Activated T-helper 1 cell treated with Interleukin-2 at 50 U/mL for 16 hours (primary cell): ENCODE measurements at places on chromosomes 3 and 15.

DNA sequence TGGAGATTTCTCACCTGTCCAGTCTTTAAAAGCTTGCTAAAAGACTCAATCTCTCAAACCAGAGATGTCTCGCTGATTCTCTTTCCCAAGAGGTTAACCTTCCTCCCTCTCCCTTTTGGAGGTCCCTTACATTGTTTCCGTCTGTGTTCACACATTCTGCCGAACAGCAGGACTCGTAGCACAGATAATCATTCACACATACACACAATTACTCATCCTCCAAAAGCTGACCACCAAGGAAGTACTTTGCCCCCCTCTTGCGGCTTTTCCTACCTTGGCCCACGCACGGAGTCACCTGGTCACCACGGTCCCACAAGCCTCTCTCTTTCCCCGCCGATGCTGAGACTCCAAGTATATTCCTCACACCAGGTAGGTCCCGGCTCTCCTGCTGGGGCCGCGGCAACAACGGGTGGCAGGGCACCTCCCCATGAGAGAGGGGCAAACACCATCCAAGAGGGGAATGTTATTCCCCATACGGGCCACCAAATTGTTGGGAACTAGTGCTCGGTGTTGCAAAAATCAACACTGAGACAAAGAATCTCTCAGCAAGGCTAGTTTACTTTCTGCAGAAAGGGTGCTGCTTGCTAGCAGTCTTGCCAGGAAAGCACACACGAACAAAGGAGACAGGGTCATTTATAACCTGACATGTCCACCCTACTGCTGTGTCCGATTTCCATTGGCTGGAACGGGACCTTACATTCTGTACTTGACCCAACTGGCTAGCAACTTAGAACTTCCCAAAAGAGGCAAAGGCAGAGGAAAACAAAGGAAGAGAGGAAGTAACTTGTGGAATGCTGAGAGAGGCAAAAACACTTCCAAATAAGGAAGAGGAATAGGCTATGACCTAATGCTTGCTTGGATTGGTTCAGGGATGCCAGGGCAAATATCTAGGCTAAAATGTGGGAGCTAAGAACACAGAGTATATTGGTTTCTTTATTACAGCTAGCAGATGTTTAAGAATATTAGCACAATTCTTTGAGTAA lies 102.1 kb upstream of the NECTIN3 start:
- no peak for DNase-seq

DNA sequence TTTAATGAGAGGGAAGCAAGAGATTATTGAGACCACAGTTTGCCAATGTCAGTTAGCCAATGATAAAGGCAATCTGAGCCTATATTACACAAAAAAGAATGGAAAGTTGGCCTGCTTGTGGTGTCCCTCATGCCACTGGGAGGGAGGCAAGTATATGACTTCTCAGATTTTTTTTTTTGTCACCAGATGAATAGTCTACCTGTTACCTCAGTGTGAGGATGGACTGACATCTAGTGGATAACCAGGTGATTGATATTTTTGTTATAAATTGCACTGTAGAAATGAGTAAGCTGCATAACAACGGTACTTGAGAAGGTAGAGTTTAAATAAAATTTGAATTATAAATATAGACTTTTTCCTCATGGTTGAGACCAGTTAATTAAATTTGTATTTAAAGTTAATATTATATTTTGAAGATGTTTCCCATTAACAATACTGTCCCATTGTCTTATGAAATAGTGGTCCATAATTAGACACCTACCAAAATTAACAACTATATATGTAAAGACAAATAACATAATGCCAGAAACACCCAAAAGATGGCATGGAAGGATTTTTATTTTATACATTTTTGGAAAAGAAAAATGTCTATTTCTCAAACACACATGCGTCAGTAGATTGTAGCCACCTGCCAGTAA lies 237.8 kb upstream of the GADL1 start:
- no peak for DNase-seq

DNA sequence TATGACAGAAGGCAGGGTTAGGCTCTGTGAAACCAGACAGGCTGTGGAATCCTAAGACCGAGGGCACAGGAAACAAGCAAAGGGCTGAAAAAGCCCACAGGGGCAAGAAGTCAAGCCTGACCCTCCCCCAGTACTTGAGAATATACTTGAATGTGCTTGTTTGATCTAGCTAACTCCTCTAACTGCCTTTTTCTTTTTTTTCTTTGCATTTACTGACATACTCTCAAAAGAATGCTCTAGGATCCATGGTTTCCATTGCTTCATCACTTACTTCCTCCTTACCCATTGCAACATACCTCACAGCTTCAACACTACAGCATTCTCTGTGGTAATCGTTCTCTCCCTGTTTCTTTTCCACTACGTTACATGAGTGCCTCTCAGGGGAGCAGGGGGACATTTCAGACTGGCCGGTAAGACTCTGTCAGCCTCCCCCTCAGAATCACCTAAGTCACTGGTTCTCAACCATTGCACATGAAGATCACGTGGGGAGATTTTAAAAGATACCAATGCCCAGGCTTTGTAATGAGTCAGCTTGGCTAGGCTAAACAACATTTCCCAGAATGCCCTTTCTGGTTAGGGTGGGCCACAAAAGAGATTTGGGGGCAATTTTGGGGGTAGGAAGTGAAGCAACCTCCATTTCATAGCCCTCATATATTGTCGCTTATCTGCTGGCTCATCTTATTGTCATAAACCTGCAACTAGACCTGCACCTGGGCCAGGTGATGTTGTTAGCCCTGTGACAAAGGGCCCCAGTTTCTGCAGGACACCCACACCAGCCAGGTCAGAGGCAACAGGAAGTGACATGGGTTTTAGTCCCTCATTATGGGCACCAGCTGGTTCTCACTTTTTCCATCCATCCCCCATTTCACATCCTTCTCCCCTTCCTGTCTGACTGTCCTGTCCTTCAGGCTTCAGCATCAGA lies 24.6 kb upstream of the RSL24D1 start:
- DNase-seq: no peak

- DNase-seq: no peak
Measured at GRCh38 chr3:152355744-152356665, 87.3 kb downstream of the MBNL1 start.

GRCh38 chr15:94972314-94972713 lies 741.0 kb downstream of the MCTP2 start:
- DNase-seq: no peak

DNA sequence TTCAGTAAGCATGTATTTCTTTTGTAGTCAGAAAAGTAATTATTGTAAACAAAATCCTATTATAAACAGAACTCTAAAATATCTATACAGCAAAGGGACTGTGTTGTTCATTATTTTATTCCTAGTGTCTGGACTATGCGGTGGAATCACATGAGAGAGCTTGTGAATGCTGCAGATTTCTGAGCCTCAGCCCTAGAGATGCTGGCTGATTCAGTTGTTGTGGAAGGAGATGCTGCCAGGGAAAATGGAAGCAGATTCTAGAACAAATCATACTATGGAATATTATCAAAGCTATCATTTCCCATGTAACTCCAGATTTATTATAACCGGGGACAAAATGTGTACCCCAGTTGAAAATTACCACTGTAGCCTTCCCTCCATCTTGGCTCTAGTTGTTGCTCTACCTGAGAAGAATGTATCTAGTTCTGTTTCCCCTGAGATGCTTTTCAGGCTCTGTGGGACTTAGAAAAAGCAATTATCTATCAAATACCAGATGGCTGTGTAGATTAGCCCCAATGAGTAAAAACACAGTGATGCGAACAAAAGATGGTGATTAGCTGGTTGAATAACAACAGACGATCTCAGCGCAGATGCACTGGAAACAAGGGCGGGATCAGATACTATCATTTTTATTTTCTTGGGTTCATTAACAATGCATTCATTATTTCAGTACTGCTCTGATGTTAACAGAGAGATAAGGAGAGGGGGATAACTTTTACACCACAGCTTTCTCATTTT lies 131.3 kb downstream of the TMEM108 start:
- DNase-seq: no peak

- no peak for DNase-seq
Measured at GRCh38 chr3:188664795-188665194, 507.0 kb upstream of the TPRG1 start.

GRCh38 chr15:60324706-60325438 lies 72.9 kb downstream of the ANXA2 start:
- no peak for DNase-seq

- no peak for DNase-seq
Measured at GRCh38 chr3:128488991-128489673, 3.9 kb downstream of the GATA2 start.

GRCh38 chr15:80501476-80501875 lies 97.3 kb downstream of the ARNT2 start:
- no peak for DNase-seq
